IMR-90 (cell line): ENCODE measurements at places on chromosomes 6 and 20. TPM values are rescaled to one million over a fixed set of nuclear protein-coding genes. Genes with fewer than 3 reads are reported as not detected.

DNA sequence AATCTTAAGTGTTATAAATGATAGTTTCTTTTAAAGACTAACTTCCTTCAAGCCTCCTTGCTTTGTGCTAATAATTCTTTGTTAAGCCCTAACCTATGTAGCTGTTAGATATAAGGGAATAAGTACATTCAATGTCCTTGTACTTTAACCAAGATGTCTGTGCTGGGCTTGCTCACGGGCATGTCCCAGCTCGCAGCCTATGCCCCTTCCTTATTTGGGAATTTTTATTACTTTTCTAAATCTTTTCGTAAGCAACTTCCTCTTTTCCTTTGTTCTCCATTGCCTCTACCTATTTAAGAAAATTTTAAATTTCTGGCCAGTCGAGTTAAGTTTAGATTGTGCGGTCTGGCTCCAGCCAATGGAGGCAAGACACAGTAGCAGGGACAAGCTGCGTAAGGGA lies 26.0 kb upstream of the CDK19 start:
- DNase-seq: no peak

DNA sequence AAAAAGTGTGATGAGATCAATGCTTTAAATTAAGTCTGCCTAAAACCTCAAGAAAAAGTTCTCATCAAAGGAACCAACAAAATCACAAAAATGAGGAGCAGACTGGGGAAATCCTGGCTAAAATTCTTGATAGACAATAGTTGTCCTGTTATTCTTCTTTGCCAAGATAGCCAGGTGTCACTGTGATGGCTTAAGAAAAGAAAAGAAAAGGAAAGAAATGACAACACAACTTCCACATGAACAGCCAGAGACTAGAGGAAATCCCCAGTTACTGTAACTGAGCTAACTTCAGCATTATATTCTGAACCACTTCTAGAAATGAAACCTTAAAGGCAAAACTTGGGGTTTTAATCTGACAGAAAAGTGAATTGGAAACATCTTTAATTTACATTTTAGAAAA lies 129.6 kb downstream of the CD24 start:
- no peak for DNase-seq

DNA sequence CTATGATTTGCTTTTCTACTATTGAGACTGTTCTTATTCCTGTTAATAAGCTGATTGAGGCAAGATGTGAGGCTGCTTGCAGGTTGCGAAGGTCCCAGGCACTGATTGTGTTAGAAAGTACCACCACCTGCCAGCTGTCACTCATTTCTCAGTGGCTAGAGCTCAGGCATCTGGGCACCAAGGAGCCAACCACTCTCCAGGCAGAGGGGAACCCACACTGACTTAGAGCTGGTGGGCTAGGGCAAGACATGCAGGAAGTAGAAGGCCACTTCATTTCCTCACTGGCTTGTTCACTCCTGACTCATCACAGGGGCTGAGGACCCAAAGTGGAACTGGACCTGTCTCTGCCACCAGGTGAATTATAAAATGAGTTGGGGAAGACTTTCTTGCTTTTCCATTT lies 7.8 kb upstream of the DLL1 start:
- no peak for DNase-seq

The DXO gene
- total RNA-seq: 7.8 and 9.3 TPM in 2 replicates

The HSPA1L gene
- 1.3 and 1.4 TPM in 2 replicates for total RNA-seq
